ENCODE measurements at places on chromosomes 4 and X.

DNA sequence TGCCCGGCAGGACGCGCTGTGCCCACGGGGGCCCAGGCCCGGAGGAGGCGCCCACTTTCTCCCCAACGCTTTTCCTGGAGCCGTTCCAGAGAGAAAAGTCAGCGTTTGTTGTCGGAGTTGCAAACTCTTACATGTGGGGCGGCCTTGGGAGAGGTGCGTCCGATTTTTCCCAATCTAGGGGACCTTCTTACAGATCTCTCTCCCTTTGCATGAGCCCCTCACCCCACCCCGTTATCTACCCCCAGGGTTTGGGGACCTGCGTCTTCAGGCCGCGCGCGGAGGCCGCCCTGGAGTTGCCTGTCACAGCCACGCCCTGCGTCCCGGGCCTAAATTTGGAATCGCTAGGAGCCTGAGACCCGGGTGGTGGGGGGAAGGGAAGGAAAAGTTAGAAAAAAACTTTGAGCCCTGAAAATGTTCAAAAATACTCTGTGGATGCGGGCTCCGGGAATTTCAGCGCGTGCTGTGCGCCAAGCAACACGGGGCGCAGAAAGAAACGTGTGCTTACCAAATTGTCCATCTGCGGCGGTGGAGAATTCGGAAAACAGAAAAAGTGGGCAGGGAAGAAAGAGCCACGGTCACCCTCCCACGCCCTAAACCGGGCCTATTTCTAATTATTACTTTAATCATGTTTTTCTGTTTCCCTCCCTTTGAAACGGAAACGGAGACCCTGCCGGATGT lies 587 bp downstream of the CD99 start:
- DNase-seq = no peak

DNA sequence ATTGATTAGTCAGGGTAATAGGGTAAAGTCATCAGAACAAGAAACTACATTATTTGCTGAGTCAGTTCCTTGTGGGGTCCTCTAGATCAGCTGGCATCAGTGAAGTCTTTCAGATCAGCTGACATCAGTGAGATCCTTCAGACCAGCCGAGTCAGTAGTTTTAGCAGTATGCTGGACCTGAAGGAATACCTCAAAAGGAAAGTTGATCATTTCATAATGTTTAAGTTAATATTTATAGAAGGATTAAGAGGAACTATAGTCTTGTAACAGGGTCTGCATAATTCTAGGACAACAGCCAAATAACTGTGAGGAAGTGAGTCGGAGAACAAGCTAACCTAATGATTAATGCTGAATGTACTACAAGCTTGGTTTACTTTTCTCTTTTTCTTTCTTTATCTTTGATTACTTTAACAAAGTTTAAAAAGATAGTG lies 958 bp upstream of the UGT2B7 start:
- DNase-seq = no peak

GRCh38 chr4:171256223-171256622 lies 557.0 kb upstream of the GALNTL6 start:
- DNase-seq = no peak

GRCh38 chrX:127129510-127129909 lies 310.0 kb downstream of the PRR32 start:
- DNase-seq = no peak

DNA sequence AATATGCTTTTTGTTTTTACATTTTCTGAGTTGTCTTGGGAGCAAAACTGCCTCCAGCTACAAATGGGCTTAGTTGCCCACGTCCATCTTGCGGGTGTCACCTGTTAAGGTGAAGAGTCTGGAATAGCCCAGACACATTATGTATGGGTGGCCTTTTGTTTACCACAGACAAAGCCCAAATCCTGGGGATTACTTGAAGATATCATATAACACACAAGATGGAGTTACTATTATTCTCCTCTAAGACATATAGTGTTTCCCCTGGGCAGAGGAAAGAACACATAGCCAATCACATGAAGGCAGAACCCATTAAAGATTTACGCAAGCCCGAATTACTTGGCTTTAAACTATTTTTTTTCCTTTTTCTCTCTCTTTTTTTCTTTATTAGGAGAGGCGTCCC lies 625.6 kb upstream of the FAM241A start:
- no peak for DNase-seq

DNA sequence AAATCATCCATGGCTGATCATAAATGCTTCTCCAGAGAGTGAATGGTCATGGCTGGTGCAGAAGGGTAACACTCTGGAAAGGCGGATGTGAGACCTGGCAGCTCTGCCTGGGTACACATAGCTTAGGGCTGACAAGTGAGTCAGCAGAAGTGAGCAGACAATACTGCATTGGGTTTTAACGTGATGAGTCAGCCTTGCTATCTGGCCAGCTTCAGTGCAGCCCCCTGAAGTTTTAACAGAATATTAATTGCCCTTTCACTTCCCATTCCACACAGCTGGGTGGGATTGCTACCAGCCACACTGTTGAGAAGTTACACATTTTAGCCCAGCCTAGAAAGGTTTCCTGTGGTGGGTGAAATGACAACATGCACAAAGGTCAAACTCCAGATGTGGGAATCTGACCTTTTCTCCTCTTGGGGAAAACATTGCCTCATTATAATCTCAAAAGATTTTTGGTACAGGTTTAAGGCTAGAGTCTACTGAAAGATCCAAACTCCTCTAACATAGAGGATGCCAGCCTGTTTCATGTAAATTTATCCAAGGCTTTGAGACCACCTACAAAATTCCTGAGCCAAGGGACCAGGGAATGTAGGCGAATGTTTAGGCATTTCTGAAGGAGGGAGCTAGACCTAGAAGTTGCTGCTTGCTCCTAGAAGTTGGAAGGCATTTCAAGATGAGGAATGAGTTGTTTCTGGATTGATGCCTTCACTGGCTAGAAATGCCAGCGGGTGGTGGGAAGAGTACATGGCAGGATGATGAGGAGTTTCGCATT lies 230.3 kb upstream of the PGRMC2 start:
- no peak for DNase-seq

DNA sequence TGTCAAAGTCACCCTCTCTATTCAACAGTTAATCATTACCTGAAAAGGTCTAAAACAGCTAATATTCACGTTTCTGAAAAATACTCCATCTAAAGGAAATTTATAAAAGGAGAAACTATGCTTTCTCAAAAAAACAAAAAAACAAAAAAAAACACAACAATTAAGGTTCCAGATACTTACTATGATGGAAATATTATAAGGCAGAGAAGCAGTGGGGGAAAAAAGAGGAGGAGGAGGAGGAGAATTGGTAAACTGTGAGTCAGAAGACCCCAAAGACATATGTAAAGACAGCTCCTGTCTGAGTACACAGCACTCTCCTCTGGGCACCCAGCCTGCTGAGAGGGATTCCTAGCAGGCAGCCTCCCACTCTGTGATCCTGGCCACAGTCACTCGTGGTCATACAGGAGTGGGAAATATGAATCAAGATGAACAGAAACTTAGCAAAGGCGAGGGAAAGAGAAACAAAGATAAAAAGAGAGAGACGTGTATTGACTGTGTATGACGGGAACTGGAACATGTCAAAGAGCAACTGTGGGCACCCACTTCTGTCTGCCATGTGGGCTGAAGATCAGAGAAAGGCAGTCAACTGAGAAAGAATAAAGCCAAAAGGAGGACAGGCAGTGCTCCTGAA lies 12.5 kb downstream of the KLHL15 start:
- DNase-seq = no peak

DNA sequence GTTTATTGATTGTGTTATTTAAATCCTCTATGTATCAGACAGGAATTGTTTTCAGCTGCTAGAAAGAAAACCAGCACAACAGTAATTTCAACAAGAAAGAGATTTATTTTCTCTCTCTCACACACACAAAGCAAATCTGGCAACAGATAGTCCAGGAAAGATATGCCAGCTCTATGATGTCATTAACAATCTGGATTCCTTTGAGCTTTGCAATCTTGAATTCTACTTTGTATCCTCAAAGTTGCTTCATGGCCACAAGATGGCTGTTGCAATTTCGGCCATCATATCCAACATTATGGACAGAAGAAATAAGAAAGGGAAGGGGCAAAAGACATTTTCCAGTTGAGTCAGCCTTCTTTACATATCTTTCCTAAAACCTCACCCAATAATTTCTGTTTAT lies 19.8 kb upstream of the FMR1 start:
- DNase-seq = no peak

- DNase-seq = no peak
These were observed 11.3 kb downstream of the SHOX start for GRCh38 chrX:641671-642435.

GRCh38 chr4:15945516-15945915 lies 7.0 kb upstream of the FGFBP1 start:
- no peak for DNase-seq

GRCh38 chr4:25457053-25457715 lies 80.1 kb downstream of the ANAPC4 start:
- DNase-seq = peak; percentile 80

DNA sequence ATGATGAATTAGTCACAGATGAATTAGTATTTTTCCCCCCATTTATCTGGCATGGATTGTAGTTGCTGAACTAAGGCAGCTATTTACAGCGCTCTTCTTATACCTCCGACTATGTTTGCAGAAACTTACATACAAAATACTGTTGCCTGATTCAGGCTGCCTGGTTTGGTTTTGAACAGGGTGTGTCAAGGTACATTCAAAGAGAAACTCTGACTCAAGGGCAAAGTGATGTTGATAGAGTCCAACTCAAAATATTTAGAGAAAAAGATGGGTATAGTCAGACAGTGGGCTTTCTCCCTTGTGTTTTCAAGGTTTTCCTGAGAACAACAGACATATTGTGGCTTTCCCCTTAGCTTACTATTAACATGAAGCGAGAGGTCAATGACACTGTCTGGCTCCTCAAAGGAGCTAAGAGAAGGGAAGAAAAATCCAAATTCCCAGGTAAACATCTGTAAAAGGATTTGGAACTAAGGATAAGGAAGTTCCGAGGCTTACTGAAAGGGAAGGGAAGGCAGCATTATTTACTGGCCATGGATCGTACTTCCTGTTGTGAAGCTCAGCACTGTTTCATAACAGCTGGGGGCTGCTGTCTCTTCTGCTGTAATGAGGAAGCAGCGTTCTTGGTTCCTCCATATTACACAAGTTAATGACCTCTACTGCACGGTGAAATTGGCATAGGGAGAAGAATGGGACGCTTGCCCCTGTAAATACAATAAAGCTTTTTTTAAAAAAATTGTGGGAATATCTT lies 30.9 kb downstream of the FAM9C start:
- no peak for DNase-seq
